Caudate nucleus (tissue), 63 donors: ENCODE measurements at places on chromosomes 1 and 21.

- no peak for DNase-seq
Observed at GRCh38 chr21:26099610-26100219, 70.9 kb downstream of the APP start.

DNA sequence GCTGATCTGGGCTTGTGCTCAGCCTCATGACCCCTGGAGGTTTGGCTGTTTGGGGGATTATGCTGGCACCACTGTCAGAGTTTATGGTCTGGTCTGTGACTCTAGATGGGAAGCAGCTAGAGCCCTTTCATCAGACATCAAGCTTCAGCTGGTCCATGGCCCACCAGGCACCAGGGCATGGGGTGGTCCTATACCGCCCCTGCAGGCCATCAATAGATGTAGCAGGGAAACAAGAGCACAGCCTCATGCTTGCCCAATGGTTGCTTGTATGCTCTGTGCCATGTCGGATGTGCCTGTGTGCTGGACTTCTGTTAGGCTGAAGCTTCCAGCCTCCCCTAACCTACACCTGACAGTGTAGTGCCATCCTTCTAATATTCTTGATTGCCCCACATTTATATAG, 71.1 kb upstream of the CD34 start:
- DNase-seq, result no peak

DNA sequence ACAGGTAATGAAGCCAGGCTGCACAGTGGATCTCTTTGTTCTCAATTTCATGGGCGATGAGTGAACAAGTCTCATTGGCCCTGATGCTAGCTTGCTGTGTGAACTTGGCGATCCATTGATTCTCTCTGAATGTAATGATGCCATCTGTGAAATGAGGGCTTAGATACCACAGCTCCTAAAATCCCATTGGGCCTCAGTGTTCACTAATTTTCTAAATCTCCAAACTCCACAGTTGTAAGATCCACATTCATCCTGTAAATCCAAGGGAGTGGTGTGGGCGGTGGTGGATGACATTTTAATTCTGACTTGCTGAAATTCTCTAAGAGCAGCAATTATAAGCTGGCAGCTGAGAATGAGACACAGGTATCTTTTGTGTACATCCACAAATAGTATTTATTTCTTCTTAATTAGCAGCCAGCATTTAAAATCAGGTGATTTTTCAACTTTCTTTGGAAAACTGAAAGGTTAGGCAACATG, 9.6 kb upstream of the ACTL8 start:
- no peak for DNase-seq

- no peak for DNase-seq
Observed at GRCh38 chr1:3321559-3322449, 132.7 kb upstream of the ARHGEF16 start.

DNA sequence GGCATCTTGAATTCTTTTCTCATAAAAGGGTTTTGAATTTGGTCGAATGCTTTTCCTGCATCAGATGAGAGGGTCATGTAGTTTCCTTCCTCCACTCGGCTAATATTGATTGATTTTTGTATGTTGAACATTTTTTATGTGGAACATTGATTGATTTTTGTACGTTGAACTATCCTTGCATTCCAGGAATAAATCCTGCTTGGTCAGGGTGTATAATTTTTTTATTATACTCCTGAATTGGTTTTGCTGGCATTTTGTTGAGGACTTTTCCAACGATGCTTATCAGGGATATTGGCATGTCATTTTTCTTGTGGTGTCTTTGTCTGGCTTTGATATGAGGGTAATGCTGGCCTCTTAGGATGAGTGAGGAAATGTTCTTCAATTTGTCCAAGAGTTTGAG, 8.5 kb downstream of the TMEM240 start:
- no peak for DNase-seq
